ENCODE measurements at places on chromosomes 7 and 10.

GRCh38 chr7:71682841-71683781 is 551.2 kb downstream of the GALNT17 start:
- no peak for DNase-seq

- no peak for DNase-seq
These were observed 30.1 kb downstream of the RPA3 start for GRCh38 chr7:7688310-7688709.

- no peak for DNase-seq
These were observed 28.3 kb downstream of the PTPRN2 start for GRCh38 chr7:158559356-158559755.

DNA sequence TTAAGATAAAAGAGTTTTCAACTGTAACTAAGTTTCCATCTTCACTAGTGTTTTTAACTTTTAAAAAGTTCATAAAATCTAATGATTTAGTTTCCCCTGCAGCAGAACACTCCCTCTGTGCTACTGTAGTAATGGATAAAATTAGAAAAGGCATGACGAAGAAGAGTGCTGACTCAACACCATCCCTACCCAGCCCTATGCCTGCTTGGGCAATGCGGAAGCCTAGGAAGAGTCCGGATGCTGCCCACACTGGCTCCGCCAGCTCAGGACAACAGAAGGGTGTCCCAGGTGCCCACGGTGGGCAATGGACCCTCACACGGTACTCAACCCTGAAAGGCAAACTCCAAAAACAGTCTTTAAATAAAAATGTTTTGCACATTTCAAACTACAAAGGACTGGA is 118.2 kb downstream of the LARP4B start:
- no peak for DNase-seq

Data from upper lobe of left lung (tissue), 6 donors.